ENCODE measurements at places on chromosomes 2 and 18.

DNA sequence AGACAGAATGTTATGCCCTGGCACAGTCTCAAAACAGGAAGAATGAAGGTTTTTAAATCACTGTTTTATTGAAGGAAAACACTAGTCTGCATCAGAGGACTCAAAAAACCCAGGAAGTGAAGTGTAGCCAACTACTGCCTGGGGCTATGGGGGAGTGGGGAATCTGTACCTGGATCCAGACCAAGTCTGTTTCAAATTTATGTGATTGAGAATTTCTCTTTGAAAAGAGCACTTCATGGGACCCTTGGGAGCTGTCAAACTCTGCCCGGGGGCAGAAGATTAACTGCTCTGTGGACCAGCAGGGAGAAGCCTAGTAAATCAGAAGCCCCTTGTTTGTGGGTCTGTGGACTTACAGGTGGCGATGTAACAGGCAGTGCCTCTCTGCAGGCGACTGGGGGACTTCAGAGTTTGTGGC lies 45.3 kb upstream of the TANC1 start:
- no peak for DNase-seq

GRCh38 chr2:46326231-46326980 lies 29.2 kb downstream of the EPAS1 start:
- no peak for DNase-seq

DNA sequence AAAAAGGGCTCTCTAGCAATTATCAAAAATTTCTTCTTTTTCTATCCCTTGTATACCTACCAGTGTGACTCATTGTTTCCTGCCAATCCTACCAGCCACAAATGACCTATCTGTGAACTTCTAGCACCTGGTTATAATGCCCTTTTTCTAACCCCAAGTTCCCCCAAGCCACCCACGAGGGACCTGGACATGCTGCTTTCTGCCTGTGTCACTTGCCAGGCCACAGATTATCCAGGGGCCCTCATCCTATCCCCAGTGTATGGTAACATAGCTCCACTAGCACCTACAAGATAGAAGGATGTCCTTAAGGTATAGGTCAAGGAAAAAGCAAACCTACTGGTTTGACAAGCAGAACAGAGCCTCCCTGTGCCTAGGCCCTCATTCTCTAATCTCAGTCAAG lies 26.8 kb downstream of the AAK1 start:
- peak; percentile 41 for DNase-seq

DNA sequence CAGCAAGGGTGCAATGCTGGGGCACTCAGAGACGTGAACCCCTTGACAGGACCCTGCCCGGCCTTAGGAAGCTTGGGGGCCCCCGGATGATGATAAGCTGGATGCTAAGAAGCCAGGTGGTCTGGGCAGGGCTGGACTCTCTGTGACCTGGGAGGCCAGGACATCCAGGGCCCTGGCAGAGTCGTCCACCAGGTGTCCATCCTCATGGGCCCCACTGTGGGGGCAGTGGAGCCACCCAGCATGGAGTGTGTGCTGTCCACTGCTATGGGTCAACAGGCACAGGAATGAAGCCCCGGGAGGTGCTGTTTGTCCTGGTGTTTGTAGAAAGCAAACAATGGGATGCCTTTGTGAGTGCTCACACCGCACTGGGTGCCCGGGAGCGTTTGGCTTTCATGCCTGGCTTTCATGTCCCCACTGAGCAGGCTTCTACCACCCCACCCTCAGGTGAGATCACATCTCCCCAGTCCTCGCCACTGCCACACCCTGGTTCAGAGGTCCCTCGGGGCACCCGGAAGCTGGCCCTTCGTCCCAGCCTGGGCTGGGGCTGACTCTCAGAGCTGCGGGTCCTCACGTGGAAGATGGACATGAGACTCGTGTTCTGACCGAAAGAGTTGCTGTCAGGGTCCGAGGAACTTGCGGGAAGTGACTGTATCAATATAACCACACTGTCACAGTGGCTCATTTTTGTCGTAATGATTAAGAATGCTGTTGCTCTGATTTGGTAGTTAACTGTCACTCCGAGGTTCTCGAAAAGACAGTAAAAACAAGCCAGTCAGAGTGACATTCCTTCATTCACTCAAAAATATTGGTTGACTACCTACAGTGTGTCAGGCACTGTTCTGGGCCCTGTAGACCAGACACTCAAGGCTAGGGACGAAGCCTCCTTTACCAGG lies 53.3 kb downstream of the INHBB start:
- DNase-seq, result no peak

- DNase-seq, result no peak
These were observed 4.0 kb upstream of the SLC11A1 start for GRCh38 chr2:218378053-218378452.
